ENCODE measurements at places on chromosomes 3 and 15.
A peak's percentile ranks its signal among the peaks of the same experiment; 100 is the strongest.

DNA sequence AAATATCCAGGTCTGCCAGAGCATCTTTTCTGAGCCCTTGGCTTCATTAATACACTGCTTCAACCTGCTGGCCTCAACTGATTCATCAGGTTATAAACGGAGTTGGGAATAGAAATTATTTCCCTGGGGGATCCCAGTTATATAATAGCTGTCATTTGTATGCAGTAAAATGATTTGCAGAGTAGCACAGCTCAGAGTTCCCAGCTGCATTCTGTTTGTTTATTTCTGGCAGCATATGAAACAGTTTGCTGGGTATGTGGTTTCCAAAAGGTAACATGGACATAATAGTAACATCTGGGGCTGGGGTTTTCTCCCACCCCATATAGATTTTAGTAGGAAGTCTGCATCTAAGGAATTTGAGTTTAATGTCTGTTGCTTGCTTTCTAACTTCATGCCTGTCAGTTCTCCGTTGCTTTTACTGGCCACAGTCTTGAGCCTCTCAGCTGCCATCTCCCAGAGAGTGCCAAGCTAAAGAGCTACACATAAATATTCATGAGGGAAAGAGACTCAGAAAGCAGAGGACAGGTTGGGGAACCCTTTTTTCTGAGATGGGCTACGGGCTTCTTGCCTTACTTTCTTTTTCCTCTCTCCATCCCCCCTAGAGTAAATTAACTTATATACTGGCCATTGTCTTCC is 124.6 kb downstream of the TMEM108 start:
- no peak for DNase-seq

DNA sequence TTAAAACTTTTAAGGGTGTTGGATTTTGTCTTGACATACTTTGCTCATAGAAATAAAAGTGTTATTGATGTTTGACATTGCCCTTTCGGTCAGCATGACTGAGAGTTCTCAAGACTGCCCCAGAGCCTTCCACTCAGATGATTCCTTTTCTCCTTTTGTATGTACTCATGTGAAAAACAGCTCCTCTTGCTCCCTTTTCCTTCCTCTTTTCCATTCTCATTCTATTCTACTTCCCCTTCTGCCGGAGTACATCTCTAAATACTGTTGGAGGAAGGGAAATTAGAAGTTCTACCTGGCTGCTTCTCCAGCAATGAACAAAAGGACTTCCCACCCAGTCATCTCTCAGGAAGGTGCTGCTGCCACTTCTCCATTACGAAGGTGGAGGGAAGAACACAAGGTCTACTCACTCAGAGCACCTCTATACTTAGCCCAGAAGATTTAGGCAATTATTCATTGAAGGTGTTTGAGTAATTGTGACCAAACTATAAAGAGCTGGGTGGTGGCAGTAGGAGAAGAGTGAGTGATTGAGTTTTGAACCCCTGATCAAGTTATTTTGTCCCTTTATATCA is 163.8 kb upstream of the MBNL1 start:
- no peak for DNase-seq

GRCh38 chr3:141346418-141346817 is 21.9 kb upstream of the ZBTB38 start:
- DNase-seq: no peak

- DNase-seq: peak; percentile 34
These were observed 16.8 kb downstream of the NOX5 start for GRCh38 chr15:69031013-69032001.

GRCh38 chr15:40441565-40442531 is 1.1 kb downstream of the BAHD1 start:
- DNase-seq: peak; percentile 44

Measured in neural crest cell (in vitro differentiated cells).